Gastrocnemius medialis (tissue), 4 donors: ENCODE measurements at places on chromosomes 4 and X. TPM values are rescaled to one million over a fixed set of nuclear protein-coding genes. Genes with fewer than 3 reads are reported as not detected.

The GIMD1 gene
- not detected for total RNA-seq

The PNMA6A gene
- not detected for total RNA-seq

DNA sequence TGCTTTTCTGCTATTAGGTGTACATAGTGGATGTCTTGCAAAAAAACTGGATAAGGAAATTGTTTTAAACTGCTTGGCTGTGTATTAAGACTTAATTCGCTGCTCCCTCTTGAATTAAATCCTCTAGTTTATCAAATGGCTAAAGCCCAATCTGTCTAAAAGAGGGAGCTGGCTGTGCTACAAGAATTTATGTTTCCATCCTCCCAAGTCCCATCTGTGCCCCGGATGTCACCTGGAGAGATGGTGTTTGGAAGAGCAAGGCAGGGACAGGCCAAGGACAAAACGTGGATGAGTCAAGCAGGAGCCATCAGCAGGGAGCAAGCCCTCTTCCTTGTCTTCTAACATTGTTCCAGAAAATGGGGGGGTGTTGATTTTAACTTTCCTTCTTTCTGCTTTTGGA lies 171.3 kb upstream of the LCORL start:
- no peaks in the 10 kb centered on the region for H3K27me3 ChIP-seq
- no peak for DNase-seq
- no peaks in the 10 kb centered on the region for H3K36me3 ChIP-seq
- H3K27ac ChIP-seq, result no peak overlapping the region

DNA sequence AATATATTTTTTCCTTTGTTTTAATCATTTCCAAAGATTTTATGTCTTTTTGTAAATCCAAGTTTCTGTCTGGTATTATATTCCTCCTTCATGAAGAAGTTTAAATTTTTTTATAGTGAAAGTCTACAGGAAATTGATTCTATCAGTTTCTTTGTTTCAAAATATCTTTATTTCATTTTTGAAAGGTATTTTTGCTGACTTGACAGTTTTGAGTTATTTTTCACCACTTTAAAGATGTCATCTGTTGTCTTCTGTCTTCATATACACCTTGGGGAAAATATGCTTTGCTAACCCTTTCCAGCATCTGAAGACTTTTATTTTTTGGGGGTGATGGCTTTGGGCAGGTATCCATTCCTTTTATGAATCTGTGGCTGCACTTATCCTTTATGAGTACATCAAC lies 164.4 kb upstream of the EPHA5 start:
- H3K27ac ChIP-seq, result no peak overlapping the region
- H3K36me3 ChIP-seq, result no peaks in the 10 kb centered on the region
- no peak overlapping the region for H3K4me3 ChIP-seq
- no peaks in the 10 kb centered on the region for H3K4me1 ChIP-seq
- no peaks in the 10 kb centered on the region for H3K27me3 ChIP-seq

DNA sequence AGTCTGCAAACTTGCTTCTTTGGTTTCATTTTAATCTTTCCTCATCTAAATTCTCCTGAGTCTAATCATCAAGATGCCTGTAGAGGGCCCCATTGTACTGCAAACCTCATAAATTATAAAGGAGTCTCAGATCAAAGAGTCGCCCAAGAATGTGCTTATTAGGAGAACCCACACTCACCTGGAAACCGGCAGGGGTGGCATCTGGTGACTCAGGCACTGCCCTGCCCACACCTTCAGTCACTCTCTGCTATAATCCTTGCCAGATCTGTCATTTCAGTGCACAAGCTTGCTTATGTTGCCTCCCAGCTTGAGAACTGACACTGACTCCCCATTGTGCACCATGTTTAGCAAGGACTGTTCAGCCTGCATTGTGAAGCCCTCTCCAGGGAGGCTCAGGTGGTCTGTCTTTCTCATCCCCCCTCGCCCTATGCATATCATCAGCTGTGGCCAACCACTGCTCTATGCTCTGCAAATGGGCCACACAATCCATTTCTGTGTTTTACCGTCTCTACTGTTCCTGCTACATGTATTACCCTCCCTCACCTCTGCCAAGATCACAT lies 12.4 kb downstream of the EPGN start:
- no peak overlapping the region for H3K27ac ChIP-seq
- H3K4me1 ChIP-seq, result no peaks in the 10 kb centered on the region
- no peaks in the 10 kb centered on the region for H3K27me3 ChIP-seq
- no peak overlapping the region for H3K4me3 ChIP-seq
- H3K36me3 ChIP-seq, result no peaks in the 10 kb centered on the region
- DNase-seq, result no peak

DNA sequence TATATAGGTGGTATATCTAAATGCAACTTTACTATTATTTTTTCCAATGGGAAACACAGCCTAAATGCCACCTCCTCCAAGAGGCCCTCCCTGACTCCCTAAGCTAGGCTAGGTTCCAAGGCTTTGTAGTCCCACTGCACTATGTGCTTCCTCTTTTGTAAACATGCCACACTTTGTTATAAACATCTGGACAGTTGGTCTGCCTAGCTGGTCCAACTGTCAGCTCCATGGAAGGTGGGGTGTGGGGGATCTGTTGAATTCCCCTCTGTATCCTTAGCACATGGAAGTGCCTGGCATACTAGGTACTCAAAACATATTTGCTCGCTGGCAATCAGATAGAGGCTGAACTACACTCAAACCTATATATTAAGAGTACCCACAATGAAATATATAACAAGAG lies 63.4 kb downstream of the SLC9A7 start:
- H3K36me3 ChIP-seq, result no peaks in the 10 kb centered on the region
- no peak overlapping the region for H3K27ac ChIP-seq
- H3K4me1 ChIP-seq, result no peaks in the 10 kb centered on the region

GRCh38 chr4:176792326-176793059 lies at the start of gene VEGFC:
VEGFC (minus strand) TSS chr4:176792922; CDS start chr4:176792311, 611 bp downstream.
- peak within 1 kb of the TSS; percentile 67 for H3K27ac ChIP-seq
- H3K36me3 ChIP-seq, result no peaks in the 10 kb centered on the region
- no peaks in the 10 kb centered on the region for H3K27me3 ChIP-seq
- DNase-seq, result peak; percentile 9
- peak within 1 kb of the TSS; percentile 66 for H3K4me3 ChIP-seq

The CTAG1A gene
- not detected for total RNA-seq

The QRFPR gene
- not detected for total RNA-seq

The TLR7 gene
- total RNA-seq, result 0.22 TPM

GRCh38 chr4:20778896-20779295 lies 78.6 kb downstream of the PACRGL start:
- DNase-seq, result no peak
- H3K27ac ChIP-seq, result no peak overlapping the region
- H3K27me3 ChIP-seq, result no peaks in the 10 kb centered on the region
- no peak overlapping the region for H3K4me3 ChIP-seq
- no peaks in the 10 kb centered on the region for H3K4me1 ChIP-seq
- H3K36me3 ChIP-seq, result no peaks in the 10 kb centered on the region

GRCh38 chrX:72313707-72314641 lies 8.3 kb upstream of the CITED1 start:
- DNase-seq, result no peak
- H3K27me3 ChIP-seq, result no peaks in the 10 kb centered on the region
- no peak overlapping the region for H3K4me3 ChIP-seq
- H3K36me3 ChIP-seq, result no peaks in the 10 kb centered on the region

The TRPC3 gene
- not detected for total RNA-seq

- H3K4me3 ChIP-seq, result no peak overlapping the region
- no peak overlapping the region for H3K27ac ChIP-seq
- H3K4me1 ChIP-seq, result no peaks in the 10 kb centered on the region
- H3K36me3 ChIP-seq, result no peaks in the 10 kb centered on the region
- no peaks in the 10 kb centered on the region for H3K27me3 ChIP-seq
- DNase-seq, result no peak
These were observed 508.6 kb upstream of the EPHA5 start for GRCh38 chr4:66178906-66179305.

DNA sequence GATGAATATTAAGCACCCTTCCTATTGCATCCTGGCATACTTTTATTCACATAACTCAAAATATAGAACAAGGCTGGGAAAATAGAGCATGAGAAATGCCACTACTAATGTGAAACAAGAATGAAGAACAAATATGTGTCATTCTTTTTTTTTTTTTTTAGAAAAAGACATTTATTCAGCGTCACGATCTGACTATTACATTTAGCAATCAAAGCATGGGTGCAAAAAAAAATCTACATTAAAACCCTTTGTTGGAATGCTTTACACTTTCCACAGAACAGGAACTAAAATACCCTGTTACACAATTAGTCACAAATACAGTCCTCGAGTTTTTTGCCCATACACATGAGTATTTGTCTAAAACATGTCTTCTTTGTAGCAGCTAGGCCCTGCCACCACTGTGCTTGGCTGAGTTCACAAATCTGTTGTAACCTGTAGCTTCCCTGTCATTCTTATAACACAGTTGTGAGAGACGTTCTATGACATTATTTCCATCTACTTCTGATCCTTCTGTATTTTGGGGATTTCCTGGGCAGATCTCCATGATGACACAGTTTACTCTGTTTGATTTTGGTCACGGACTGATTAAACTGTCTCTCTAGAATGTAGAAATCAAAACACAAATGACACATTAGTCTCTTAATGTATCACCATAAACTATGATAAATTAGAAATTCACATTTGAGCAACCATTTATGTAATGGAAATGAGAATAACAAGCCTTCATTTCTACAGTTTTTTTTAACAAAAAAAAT lies 9.4 kb upstream of the TET2 start:
- no peaks in the 10 kb centered on the region for H3K27me3 ChIP-seq
- H3K27ac ChIP-seq, result no peak overlapping the region
- no peaks in the 10 kb centered on the region for H3K4me1 ChIP-seq
- H3K36me3 ChIP-seq, result no peaks in the 10 kb centered on the region
- DNase-seq, result no peak

The CORIN gene
- not detected for total RNA-seq

DNA sequence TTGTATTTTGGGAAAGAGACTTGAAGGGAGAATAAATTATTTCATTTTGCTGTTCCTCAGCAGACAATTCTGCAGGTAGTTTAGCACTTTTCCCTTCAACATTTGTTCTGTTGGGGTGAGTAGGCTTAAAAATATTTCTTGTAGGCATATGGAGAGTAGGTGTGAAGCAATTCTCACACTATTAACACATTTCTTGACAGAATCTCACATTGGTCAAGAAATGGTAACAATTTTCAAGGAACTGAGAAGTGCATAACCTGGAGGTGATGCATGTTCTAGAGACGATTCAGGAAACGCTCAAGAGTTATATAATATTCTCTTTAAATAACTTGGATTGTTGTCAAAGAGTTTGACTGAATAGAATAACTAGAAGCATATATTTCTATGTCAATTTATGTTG lies 658.2 kb downstream of the STIM2 start:
- DNase-seq, result no peak
- no peak overlapping the region for H3K4me3 ChIP-seq
- H3K4me1 ChIP-seq, result no peaks in the 10 kb centered on the region
- no peak overlapping the region for H3K27ac ChIP-seq
- H3K27me3 ChIP-seq, result no peaks in the 10 kb centered on the region
- no peaks in the 10 kb centered on the region for H3K36me3 ChIP-seq

- H3K4me1 ChIP-seq, result no peaks in the 10 kb centered on the region
- H3K27me3 ChIP-seq, result no peaks in the 10 kb centered on the region
- no peak overlapping the region for H3K4me3 ChIP-seq
- no peak overlapping the region for H3K27ac ChIP-seq
- H3K36me3 ChIP-seq, result no peaks in the 10 kb centered on the region
These were observed 113.2 kb upstream of the LSM6 start for GRCh38 chr4:146062340-146062739.

The NDST3 gene
- not detected for total RNA-seq

- DNase-seq, result no peak
- no peak overlapping the region for H3K4me3 ChIP-seq
- H3K36me3 ChIP-seq, result no peaks in the 10 kb centered on the region
- H3K27ac ChIP-seq, result no peak overlapping the region
- no peaks in the 10 kb centered on the region for H3K4me1 ChIP-seq
These were observed 59.1 kb downstream of the SCFD2 start for GRCh38 chr4:53306729-53307128.

The SRPX2 gene
- total RNA-seq, result 14.8 TPM

DNA sequence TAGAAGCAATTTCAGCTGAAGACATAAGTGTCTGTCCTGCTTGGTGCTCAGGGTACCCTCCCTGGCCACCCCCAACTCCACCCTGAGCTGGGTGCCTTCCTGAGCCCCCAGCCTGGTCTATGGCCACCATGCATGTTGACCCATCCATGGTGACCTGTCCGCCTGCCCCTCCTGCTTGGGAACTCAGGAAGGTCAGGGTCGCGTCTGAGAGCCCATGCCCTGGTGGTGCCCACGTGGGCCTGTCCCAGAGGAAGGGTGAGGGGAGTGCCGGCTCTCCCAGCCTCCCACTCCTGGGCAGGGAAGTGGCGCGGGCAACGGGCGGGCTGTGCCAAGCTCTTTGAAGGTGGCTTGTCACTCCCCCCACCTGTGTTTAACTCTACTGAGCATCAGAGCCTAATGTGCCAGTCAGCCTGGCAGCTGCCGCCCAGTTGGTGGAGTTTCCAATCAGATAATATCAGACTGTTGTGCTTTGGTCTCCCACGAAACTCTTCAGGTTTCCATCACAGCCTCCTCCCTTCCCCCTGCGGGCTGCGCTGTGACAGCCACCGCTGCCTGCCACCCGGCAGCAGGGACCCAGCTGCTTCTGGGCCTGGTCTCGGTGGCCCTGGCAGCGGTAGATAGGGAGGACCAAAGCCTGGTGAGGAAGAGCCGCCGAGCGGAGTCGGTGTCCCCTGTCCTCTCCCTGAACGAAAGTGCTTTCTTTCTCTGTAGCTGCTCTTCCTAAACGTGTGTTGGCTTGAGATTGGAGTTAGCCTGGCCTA lies 4.8 kb downstream of the SH3BP2 start:
- no peaks in the 10 kb centered on the region for H3K27me3 ChIP-seq
- H3K36me3 ChIP-seq, result no peaks in the 10 kb centered on the region
- peaks cover 50% of the 10 kb centered on the region for H3K4me1 ChIP-seq
- H3K4me3 ChIP-seq, result no peak overlapping the region
- no peak for DNase-seq

The ERAS gene
- total RNA-seq, result not detected

The MRPL1 gene
- 31.6 TPM for total RNA-seq

DNA sequence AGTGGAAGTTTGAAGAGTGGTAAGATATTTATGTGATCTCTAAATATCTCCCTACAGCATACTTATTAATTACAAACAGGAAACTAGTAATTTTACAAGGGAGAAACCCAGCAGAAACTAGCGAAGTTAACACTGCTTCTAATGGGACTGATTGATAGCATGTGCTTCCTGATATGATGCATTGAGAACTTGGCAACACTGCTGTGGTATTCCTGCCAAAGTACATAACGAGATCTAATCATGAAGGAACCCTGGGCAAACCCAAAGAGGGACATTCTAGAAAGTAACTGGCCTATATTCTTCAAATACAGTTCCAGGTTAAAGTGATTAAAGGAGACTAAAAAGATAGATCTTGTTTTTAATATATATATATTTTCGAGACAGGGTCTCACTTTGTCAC lies 4.6 kb upstream of the GPR34 start:
- no peaks in the 10 kb centered on the region for H3K36me3 ChIP-seq
- DNase-seq, result no peak
- no peaks in the 10 kb centered on the region for H3K4me1 ChIP-seq
- no peaks in the 10 kb centered on the region for H3K27me3 ChIP-seq
- H3K27ac ChIP-seq, result no peak overlapping the region
- H3K4me3 ChIP-seq, result no peak overlapping the region

The PTTG2 gene
- total RNA-seq, result not detected

The DMRTC1 gene
- not detected for total RNA-seq

GRCh38 chr4:136927172-136927571 lies 605.1 kb downstream of the PCDH18 start:
- H3K27me3 ChIP-seq, result no peaks in the 10 kb centered on the region
- H3K4me1 ChIP-seq, result no peaks in the 10 kb centered on the region
- no peak overlapping the region for H3K27ac ChIP-seq
- DNase-seq, result no peak
- no peak overlapping the region for H3K4me3 ChIP-seq
- no peaks in the 10 kb centered on the region for H3K36me3 ChIP-seq

The TBC1D8B gene
- total RNA-seq, result 0.55 TPM

The MRFAP1 gene
- total RNA-seq, result 180 TPM
